Astrocyte of the spinal cord (primary cell): ENCODE measurements at places on chromosomes 11 and 22.

DNA sequence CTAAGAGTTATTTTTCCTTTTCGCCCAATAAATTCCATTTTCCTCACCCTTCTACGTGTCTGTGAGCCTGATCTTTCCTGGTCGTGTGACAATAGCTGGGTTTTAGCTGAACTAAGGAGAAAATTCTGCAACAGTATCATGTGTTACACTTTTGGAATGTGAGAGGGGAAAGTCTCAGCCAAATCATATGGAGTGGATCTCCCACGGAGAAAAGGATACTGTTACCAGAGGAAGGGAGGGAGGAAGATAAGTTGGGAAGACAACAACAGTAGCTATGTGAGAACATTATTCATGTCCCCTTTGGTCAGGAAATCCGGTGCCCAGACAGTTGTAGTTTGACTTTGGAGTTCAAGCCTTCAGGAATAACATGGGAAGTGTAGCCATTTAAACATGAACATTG is 584.0 kb upstream of the RAG2 start:
- DNase-seq = no peak

GRCh38 chr11:112165049-112165448 is 1.2 kb upstream of the IL18 start:
- DNase-seq = no peak

- peak; percentile 46 for DNase-seq
Measured at GRCh38 chr11:126378763-126379162, 23.3 kb downstream of the ST3GAL4 start.

GRCh38 chr11:26782220-26782965 is 60.5 kb upstream of the SLC5A12 start:
- no peak for DNase-seq

DNA sequence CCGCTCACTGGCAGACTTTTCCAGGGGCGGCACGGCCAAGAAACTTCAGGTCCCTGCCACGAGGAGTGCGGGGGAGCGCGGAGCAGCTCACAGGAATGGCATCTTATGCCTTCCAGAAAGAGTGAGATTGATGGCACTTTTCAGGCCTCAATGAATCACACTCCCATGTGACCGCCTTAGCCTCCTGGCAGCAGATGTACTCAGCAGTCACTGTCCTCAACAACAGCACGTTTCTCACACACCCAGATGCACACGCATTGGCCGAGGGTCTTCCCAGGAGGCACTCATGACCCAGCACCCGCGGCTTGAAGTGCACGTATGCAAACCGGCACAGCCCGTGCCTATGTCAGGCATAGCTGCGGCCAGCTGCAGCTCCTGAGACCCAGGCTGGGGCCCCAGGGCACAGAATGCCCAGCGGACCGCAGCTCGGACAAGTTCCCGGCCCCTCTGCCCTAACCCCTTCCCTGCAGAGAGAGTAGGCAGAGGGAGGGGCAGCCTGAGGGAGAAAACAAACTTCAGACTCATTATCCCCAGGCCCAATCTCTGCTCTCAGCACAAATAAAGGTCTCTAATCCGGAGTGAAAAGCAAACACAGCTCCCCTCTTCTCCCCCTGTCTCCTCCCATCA is 48.3 kb downstream of the RPUSD4 start:
- DNase-seq = peak; percentile 55

DNA sequence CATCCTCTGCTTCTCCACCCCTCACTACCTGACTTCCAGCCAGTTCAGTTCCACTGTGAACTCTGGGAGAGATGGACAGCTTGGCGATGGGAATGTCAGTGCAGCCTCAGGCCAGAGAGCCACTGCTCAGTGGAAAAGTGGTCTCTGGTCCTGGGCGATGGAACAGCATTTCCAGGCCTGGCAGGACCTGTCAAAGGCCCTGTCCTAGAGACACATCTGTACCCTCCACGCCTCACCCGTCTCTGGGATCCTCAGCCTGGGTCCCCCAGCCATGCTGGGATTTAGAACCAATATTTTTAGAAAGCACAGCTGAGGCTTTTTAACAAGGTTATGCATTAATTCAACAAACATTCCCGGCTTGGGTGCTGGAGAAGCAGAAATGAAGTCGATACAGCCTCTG is 165.7 kb downstream of the MN1 start:
- DNase-seq = no peak

GRCh38 chr11:446891-447290 is 3.2 kb upstream of the PTDSS2 start:
- DNase-seq = no peak

DNA sequence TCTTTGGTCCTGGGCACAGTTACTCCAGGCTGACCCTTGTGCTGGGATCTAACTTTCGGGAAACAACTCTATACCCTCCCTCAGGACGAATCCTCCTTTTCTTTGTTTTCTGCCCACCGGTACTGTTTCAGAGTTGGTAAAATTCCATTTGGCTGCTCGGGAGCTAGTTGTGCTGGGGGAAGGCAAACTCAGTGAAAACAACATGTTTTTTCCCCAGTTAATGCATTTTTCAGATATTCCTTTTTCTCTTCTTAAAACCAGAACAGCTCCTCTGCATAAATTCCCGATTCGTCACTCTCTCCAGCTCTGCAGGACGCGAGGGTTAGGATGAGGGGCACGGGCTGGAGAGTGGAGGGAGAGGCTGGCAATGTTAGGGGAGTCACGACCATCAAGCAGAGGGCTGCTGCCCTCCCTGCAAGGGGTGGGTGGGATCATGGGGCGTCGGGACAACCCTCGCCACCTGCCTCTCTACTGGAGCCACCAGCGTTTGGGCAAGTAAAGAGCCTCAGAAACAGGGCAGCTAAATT is 31.3 kb downstream of the LRRC10B start:
- no peak for DNase-seq

- no peak for DNase-seq
Measured at GRCh38 chr11:95920460-95921105, 3.3 kb downstream of the MTMR2 start.

DNA sequence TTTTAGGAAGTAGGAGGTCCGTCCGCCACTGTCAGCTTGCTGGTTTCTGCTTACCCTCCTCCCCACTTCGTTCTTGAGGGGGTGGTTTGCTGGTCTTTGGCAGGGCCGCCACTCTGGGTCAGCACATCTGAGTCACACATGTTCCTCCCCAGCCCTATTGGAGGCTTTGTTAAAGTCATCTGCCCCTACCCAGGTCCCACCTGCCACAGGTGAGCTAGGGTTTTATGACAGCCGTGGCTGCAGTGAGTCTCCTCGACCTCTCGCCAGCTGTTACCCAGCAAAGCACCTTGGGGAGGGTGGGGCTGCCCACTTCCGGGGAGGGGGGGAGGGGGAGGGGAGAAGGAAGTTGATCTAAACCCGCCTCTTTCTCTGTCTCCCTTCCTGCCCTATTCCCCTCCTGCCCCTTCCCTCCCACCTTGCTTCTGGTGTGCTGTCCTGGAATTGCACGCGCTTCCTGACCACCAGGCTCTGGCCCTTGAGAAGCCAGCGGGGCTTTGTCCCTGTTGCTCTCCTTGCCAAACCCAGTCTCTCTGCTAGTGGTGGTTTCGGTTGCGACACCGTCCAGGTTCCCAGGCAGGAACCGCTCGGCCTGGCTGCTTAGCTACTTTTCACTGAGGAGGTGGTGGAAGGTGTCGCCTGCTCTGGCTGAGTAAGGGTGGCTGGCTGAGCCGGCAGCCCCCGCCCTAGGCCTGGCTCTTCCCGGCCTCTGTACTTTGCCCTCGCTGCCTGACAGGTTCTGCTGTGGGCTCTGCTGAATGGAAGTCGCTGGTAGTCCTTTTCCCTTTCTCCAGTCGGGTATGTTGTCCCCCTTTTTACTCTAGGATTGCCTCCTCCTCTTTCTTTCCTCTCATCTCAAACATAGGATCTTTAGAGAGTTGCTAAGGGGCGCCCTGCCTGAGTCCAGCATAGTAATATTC is 28.5 kb downstream of the RCOR2 start:
- peak; percentile 49 for DNase-seq
